A549 treated with Hydrocortisone at 1 μM for 4 hours (cell line): ENCODE measurements at places on chromosomes 4 and X. TPM values are rescaled to one million over a fixed set of nuclear protein-coding genes. Genes with fewer than 3 reads are reported as not detected.

Gene MAGEA3
- total RNA-seq = 2.5 to 5.0 TPM (median 2.7 TPM) in 5 replicates

Gene VAMP7
- 26.0 to 36.0 TPM (median 31.3 TPM) in 5 replicates for total RNA-seq

Gene STARD8
- total RNA-seq = 0.79 to 1.8 TPM (median 1.6 TPM) in 5 replicates

Gene WAS
- total RNA-seq = 0.20 to 0.61 TPM (median 0.28 TPM) in 5 replicates

Gene MED12
- 9.0 to 12.0 TPM (median 10.9 TPM) in 5 replicates for total RNA-seq

Gene ETDA
- total RNA-seq = not detected in 5 replicates

Gene HPSE
- total RNA-seq = 1.2 to 1.7 TPM (median 1.4 TPM) in 5 replicates

Gene RASSF6
- total RNA-seq = 0.75 to 1.0 TPM (median 0.85 TPM) in 5 replicates

Gene UBE2K
- 60.5 to 80.5 TPM (median 77.6 TPM) in 5 replicates for total RNA-seq

Gene P2RY4
- 0.05 to 0.06 TPM in 2 of 5 replicates, not detected in the others for total RNA-seq
